Left ventricle myocardium inferior (tissue), 1 donor: ENCODE measurements at places on chromosomes 6 and 20. TPM values are rescaled to one million over a fixed set of nuclear protein-coding genes. Genes with fewer than 3 reads are reported as not detected.
A peak's percentile ranks its signal among the peaks of the same experiment; 100 is the strongest.

GRCh38 chr20:58787211-58788005 is 63.3 kb downstream of the GNAS-AS1 start:
- H3K27me3 ChIP-seq, result peaks cover 96% of the 10 kb centered on the region
- H3K36me3 ChIP-seq, result no peaks in the 10 kb centered on the region
- no peak for DNase-seq
- H3K27ac ChIP-seq, result no peak overlapping the region
- H3K4me3 ChIP-seq, result no peak overlapping the region

DNA sequence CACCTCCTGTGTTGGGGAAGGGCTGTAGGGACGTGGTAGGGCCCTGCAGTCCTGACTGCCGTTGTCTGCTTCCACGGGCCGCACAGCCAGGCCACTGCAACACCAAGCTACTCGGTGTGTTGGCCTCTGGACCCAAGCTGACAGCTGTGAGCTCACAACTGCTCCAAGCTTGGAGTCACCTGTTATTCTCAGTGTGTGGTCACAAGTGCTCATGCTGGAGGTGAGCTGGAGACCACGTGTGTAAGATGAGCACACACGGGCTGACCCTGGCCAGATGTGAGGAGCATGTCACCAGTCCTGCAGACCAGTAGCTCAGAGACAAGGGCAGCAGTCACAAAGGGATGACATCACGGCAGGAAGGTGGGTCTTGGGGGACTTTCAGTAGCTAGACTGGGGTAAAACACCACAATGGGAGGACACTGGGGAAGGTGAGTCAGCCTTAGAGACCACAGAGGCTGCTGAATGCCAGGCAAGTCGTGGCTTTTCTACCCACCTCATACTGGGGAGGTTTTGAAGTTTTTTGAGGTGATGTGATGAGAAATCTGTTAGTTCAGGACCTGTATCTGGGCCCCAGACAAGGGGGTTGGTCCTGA is 87.3 kb downstream of the FAM120B start:
- H3K27ac ChIP-seq, result no peak overlapping the region
- H3K27me3 ChIP-seq, result no peaks in the 10 kb centered on the region
- peaks cover 87% of the 10 kb centered on the region for H3K36me3 ChIP-seq
- H3K4me1 ChIP-seq, result peaks cover 11% of the 10 kb centered on the region

DNA sequence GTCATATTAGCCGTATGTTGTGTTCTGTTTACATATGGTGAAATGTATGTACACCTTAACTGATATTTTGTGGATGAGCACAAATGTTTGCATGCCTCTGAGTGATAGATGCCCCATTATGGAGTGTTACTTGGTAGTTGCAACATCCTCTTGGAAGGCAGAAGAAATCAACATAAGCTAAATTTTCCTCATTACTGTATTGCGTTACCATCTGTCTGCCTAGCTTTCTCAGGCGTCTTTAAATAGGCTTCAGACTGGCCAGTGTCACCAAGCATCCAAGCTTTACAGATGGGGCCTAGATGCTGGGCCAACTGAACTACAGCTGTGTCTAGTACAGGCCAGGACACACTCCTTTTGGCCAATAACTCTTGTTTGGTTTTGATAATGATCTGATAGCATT is 250.6 kb downstream of the SAMD5 start:
- H3K27ac ChIP-seq, result no peak overlapping the region
- H3K36me3 ChIP-seq, result no peaks in the 10 kb centered on the region
- H3K4me1 ChIP-seq, result no peaks in the 10 kb centered on the region
- H3K4me3 ChIP-seq, result no peak overlapping the region
- no peaks in the 10 kb centered on the region for H3K27me3 ChIP-seq
- DNase-seq, result no peak

DNA sequence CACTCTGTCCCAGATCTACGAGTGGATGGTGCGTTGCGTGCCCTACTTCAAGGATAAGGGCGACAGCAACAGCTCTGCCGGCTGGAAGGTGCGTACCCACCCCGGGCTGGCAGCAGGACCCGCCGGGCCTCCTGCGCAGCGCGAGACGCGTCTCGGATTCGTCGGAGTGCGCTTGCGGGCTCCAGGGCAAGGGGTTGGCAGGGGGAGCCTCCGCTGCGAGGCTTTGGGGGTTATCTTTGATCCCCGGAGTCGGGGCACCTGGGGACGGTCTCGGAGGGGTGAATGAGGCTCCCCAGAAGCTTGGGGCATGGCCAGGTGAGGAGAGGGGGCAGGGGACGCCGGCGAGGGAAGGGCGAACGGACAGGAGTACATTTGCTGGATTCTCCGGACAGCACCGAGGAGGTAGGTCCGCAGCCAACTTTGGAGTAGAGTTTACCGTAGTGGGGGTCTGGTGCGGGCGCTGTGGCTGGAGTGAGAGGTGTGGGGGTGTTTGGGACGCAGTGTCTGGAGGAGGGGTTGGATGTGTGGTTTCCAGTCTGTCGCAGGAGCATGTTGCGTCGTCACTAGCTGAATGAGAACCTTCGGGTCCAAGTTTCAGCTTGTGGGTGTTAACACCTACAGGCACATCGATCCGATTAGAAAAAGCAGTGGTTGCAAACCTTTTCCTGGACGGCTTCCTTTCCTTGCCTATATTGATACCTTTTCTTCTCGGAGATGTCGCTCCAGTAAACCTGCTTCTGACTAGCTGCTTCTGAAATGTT is 1.2 kb downstream of the FOXO3 start:
- peak overlapping the region; percentile 88 for H3K4me3 ChIP-seq
- H3K36me3 ChIP-seq, result peaks cover 2% of the 10 kb centered on the region
- no peaks in the 10 kb centered on the region for H3K27me3 ChIP-seq
- peaks cover 77% of the 10 kb centered on the region for H3K4me1 ChIP-seq
- peak overlapping the region; percentile 98 for H3K27ac ChIP-seq

- no peaks in the 10 kb centered on the region for H3K27me3 ChIP-seq
- peak overlapping the region; percentile 87 for H3K27ac ChIP-seq
- H3K4me1 ChIP-seq, result peaks cover 61% of the 10 kb centered on the region
- no peaks in the 10 kb centered on the region for H3K36me3 ChIP-seq
- no peak for DNase-seq
- H3K4me3 ChIP-seq, result peak overlapping the region; percentile 37
These were observed 43.0 kb downstream of the TPD52L1 start for GRCh38 chr6:125196613-125197012.

GRCh38 chr6:143090314-143091044 is 29.8 kb downstream of the AIG1 start:
- peaks cover 11% of the 10 kb centered on the region for H3K36me3 ChIP-seq
- H3K4me3 ChIP-seq, result no peak overlapping the region
- no peak overlapping the region for H3K27ac ChIP-seq
- no peaks in the 10 kb centered on the region for H3K4me1 ChIP-seq
- H3K27me3 ChIP-seq, result no peaks in the 10 kb centered on the region

GRCh38 chr20:7609251-7609650 is 331.0 kb downstream of the HAO1 start:
- H3K4me1 ChIP-seq, result no peaks in the 10 kb centered on the region
- no peak overlapping the region for H3K27ac ChIP-seq
- H3K27me3 ChIP-seq, result no peaks in the 10 kb centered on the region

DNA sequence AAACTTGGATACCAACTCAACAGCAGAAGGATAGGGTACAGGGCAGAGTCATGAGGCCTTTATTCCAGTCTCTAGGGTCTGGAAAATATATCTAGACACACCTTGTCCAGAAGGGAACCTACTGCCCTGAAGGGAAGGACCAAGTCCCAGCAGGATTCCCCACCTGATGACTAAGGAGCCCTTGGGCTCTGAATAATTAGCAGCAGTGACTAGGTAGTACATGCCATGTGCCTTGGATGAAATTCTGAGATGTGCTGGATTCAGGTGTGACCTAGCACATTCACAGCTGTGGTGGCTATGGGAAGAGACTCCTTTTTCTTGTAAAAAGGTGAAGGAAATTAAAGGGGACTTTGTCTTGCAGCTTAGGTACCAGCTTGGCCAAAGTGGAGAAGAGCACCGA is 364.3 kb upstream of the PTCHD4 start:
- no peak overlapping the region for H3K27ac ChIP-seq
- no peaks in the 10 kb centered on the region for H3K27me3 ChIP-seq
- no peaks in the 10 kb centered on the region for H3K4me1 ChIP-seq

DNA sequence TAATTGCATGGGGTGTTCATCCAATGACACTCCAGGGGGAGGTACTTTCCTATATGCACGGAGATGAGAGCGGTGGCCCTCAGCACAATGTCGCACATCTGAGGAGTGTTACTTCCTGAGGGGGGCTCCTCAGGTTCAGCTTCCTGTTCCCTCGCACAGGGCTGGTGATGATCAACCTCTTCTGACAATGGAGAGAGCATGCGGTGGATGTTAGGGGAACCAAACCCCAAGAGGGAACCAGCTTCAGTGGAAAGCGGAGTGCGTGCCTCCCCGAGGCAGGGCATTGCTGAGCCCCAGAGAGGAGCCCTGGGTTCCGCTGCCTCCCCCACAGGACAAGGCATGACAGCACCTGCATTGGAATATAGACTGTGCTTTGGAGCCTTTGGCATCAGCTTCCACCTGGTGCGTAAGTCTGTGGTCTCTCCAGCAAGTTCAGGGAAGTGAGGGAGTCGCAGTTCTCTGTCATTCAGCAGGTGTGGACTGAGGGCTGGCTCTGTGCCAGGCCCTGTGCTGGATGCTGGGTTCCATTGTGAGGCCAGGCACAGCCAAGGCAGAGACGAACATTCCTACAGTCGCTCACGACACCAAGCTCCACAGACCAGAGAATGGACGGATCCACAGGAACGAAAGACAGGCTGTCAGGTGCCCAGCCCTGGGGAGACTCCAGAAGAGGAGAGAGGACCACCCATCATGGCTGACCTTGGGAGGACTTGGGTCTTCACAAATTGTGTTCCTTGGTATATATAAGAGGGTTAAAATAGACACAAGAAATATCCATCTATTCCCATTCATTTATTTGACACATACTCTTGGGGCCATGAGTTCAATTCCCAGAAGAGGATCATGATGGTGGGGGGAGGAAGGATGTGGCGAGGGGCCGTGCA is 3.9 kb upstream of the ZNF831 start:
- DNase-seq, result no peak
- no peak overlapping the region for H3K27ac ChIP-seq
- no peaks in the 10 kb centered on the region for H3K36me3 ChIP-seq
- no peak overlapping the region for H3K4me3 ChIP-seq
- H3K27me3 ChIP-seq, result peaks cover 35% of the 10 kb centered on the region

DNA sequence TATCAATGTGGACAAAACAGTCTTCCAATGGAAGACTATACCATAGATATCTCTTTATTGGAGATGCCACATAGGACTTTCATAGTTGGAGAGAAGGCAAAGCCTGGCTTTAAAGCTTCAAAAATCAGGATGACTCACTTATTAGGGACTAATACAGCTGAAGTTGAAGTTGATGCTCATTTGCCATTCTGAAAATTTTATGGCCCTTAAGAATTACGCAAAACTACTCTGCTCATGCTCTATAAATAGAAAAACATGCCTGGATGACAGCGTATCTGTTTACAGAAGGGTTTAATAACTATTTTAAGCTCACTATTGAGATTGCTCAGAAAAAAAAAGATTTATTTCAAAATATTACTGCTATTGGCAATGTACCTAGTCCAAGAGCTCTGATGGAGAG is 155.5 kb upstream of the DST start:
- no peaks in the 10 kb centered on the region for H3K27me3 ChIP-seq
- peak overlapping the region; percentile 80 for H3K27ac ChIP-seq
- H3K36me3 ChIP-seq, result no peaks in the 10 kb centered on the region
- peaks cover 93% of the 10 kb centered on the region for H3K4me1 ChIP-seq

DNA sequence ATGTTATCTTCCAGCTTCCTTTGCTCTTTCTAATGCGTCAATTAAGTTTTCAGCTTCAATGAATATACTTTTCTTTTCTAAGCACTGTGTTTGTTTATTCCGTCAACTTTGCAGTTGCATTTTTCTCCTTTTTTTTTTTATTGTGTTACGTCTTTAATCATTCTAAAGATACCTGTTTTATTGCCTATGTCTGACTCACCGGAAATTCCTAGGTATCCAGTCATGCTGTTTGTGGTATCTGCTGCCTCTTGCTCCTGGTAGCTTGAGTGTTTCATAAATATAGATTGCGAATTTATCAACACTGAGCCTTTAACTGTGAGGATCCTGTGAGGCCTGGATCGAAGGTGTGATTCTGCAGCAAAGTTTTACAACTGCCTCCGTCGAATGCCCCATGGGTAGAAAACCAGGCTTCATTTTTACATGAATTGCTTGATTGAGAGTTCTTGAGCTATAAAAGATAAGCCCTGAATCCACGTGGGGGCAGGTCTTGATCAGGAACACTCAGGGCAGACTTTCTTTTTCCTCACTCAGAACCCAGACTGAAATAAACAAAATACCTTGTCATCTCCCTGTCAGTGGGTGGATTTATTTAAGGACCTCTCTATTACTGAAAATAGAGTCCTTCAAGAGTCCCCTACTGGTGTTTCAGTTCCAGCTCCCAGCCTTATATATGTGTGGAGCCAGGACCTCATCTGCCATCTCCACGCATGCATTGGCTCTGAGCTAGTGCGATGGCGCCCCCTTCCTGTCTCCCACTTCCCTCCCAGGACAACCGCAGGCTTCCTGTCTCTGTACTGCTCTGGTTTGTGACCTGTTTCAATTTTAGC is 60.1 kb upstream of the LRRC1 start:
- H3K36me3 ChIP-seq, result no peaks in the 10 kb centered on the region
- DNase-seq, result peak; percentile 21
- H3K27ac ChIP-seq, result no peak overlapping the region
- H3K4me3 ChIP-seq, result no peak overlapping the region

DNA sequence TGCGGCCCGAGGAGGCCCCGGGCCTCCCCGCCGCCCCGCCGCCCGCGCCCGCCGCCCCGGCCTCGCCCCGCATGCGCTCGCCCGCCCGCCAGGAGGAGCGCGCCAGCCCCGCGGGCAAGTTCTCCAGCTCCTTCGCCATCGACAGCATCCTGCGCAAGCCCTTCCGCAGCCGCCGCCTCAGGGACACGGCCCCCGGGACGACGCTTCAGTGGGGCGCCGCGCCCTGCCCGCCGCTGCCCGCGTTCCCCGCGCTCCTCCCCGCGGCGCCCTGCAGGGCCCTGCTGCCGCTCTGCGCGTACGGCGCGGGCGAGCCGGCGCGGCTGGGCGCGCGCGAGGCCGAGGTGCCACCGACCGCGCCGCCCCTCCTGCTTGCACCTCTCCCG is 1.5 kb downstream of the FOXQ1 start:
- peaks cover 37% of the 10 kb centered on the region for H3K4me1 ChIP-seq
- peaks cover 91% of the 10 kb centered on the region for H3K27me3 ChIP-seq
- H3K4me3 ChIP-seq, result no peak overlapping the region
- no peak overlapping the region for H3K27ac ChIP-seq

EEF1A2 gene
- total RNA-seq, result 1,286 TPM

DPPA5 gene
- total RNA-seq, result not detected
